ENCODE measurements at places on chromosomes 13 and 19.

GRCh38 chr13:47523771-47524170 is 477.3 kb downstream of the SUCLA2 start:
- DNase-seq: no peak

- DNase-seq: no peak
Measured at GRCh38 chr13:95480131-95480545, 72.4 kb upstream of the CLDN10 start.

GRCh38 chr13:112583592-112584277 is 4.2 kb downstream of the TUBGCP3 start:
- peak; percentile 91 for DNase-seq

GRCh38 chr19:51783372-51783771 is 11.6 kb upstream of the FPR3 start:
- peak; percentile 17 for DNase-seq

- DNase-seq: no peak
Measured at GRCh38 chr19:19074196-19074882, 10.5 kb downstream of the SLC25A42 start.

DNA sequence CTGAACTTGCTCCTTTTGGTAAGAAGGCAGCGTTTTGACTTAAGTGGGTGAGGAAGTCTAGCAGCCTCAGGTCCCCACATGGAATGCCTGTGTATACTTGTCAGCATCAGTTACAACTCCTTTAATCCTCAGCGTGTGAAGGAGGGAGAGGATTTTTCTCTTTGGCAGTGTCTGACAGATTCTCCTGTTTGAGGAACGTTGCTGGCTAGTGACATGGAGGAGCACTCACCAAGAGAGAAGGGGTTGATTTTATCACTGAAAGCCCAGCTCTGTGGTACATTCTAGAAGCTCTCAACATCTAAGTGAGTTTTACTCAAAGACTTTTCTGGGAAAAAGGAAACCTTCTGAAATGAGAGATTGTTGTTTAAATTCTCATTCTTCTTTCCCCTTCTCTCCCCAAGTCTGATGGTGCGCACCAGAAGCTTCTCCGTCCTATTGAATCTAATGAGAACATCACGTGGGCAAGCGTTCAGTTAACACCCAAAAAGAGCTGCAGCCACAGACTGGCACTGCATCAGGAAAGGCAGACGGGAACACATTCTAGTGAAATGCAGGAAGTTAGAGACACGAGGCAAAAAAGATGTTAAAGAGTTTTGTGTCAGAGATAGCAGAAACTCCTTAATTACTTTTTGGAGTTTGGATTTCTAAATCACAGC is 58.2 kb downstream of the GJA3 start:
- DNase-seq: no peak

- no peak for DNase-seq
Measured at GRCh38 chr13:53121919-53122318, 93.3 kb downstream of the OLFM4 start.

DNA sequence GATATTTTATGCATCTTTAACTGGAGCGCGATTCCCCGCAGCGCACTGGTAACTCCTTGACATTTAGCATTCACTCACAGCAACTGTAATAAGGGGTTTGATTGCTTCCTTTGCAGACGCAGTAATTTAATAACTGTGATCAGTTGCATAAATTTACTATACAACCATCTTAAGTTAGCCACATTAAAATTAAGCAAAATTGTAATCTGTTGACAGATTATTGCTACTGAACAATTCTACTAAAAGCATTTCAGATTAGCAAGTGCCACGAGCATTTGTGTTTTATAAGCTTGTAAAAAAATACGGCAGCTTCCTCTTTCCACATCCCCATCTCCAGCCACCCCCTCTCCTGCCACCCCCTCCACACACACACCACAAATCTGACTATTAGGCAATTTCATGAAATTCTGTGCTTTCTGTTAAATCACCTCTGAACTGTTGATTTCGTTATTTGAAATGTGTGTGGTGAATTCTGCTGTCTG is 44.4 kb downstream of the TSHZ3 start:
- DNase-seq: no peak

- DNase-seq: no peak
Measured at GRCh38 chr13:75220238-75220542, 261.8 kb downstream of the TBC1D4 start.

GRCh38 chr13:99506634-99507033 is 5.4 kb downstream of the TM9SF2 start:
- DNase-seq: no peak

DNA sequence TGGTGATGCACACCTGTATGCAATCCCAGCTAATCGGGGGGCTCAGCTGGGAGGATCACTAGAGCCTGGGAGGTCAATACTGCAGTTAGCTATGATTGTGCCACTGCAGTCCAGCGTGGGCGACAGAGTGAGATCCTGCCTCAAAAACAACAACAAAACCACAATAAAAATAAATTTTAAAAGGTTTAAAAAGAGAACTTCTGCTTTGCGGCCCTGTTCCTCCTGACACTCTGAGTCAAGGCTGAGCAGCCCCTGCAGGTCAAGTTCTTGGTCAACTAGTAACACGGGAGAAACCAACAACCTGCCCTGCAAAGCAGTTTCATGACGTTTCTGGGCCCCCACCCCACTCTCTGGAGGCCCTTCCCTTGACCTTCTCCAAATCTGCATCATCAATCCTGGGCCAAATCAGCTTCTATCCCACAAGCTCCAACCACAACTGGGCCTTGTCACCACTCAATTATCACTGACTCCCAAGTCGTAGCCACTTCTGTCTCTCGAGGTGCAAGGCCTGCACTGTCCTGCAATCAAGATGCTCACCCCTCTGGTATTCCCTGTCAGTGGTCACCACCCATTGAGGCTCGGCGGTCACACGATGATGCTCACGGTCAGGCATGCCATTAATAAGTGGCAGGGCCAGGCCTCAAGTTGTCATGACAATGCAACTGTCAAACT is 7.5 kb downstream of the ELAVL1 start:
- DNase-seq: no peak

GRCh38 chr19:31546205-31546960 is 197.1 kb upstream of the TSHZ3 start:
- no peak for DNase-seq

GRCh38 chr19:57771417-57771816 is 1.9 kb downstream of the ZNF586 start:
- DNase-seq: no peak

DNA sequence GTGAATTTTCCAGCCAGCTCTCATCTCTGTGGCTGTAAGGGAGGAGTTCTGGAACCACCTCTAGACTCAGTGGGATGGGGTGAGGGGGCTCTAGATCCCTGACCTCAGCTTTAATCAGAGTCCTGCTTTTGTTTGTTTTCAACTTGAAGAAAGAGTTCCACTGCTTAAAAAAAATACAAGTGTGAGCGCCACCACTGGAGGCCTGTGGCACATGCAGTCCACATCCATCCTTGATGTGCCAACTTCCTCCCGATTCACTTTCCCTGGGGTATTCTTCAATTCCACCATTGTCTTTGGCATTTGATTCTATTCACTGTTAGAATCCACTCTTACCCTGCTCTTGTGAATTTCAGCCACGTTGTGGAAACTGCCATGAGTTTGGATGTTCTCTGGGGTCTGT is 62.4 kb upstream of the GJB6 start:
- DNase-seq: no peak

All from esophagus muscularis mucosa (tissue), 4 donors.